H1 (cell line): ENCODE measurements at places on chromosomes 1 and 21.

GRCh38 chr1:112956544-112957132, 642 bp upstream of the SLC16A1 start:
- DNase-seq, result no peak

- no peak for DNase-seq
Observed at GRCh38 chr1:9646037-9646436, 5.5 kb upstream of the PIK3CD start.

DNA sequence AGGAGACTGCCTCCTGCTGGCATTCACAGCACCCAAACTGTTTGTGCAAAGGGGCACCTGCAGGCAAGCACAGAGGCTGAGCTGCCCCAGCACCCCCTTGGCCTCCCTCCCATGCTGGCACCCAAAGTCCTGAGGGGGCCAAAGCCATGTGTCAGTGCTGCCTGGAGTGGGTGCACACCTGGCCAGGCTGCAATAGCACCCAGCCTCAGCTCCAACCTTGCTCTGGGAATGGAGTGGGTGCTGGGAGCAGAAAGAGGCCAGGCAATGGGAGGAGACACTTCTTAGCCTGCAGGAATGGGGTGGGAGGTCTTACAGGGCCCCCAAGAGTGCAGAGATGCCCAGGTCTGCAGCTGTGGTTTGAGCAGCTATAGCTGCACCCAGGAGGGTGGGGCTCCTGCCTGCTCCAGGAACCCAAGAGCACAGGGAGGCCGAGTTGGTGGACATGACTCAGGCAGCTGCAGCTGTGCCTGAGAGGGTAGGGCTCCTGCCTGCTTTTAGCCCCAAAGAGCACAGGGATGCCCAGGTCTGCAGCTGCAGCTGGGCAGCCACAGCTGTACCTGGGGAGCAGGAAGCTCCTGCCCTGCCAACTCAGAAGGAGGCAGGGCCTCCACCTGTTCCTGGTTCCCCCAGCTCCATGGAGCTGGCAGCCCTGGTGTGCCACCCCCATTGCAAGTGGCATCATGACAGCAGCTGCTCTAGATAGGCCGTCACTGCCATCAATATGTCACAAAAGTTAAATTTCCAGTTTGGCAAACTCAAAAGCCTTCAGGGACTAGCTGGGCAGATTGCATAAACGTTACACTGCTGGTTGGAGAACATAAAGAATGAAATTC, 5.3 kb upstream of the CHD1L start:
- DNase-seq, result no peak

DNA sequence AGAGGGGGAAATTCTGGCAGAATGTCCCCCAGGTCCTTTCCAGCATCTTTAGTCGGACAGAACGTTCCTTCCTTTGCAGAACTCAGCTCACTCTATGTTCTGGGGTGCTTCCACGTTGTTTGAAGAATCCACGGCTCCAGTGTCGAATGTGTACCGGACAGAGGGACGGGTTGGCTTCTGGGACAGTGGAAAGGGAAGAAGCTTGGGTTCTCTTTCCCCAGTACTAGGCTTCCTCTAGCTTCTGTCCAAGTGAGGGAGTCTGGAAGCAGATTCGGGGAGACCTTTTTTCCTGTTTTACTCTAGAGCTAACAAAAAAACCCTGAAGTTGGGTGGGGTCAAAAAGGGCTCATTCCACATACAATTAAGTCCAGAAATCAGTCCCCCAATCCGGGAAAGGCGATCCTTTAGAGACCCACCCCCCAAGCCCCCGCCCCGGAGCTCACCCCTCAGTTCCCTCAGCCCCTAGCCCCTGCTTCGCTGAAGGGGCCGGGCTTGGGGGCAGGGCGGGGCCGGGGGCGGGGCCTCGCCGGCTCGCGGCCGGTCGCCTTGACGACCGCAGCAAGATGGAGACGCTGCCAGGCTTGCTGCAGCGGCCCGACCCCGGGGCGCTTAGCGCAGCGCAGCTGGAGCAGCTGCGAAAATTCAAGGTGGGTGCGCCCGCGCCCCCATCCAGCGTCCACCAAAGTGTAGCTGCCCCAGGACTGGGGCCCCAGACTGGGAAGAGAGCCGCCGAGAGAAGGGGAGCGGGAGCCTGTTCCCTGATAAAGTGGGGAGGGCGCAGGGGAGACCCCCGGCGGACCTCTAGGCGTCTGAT, at the start of gene RIIAD1:
Gene RIIAD1 (plus strand): TSS at position 549 of the 814 bp plus-strand sequence. CDS start 15 bp downstream, at position 564.
- no peak for DNase-seq

DNA sequence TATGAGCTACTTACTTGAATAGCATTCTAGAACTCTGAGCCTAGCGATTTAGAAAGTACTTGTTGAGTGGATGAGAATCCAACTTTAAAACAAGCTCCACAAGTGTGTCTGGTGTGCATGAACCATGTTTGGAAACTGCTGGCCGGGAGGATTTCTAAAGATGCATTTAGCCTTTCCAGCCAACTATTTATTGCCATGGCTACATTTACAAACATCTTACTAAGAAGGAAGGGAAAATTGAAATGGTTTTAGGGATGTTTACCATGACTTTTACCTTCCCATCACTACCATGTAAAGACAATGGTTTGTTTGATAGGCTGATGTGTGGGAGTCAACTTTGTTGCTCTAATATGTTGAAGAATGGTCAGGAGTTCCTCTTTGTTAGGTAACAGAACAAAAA, 37.7 kb upstream of the ARHGAP29 start:
- no peak for DNase-seq

GRCh38 chr1:59013276-59013927, 229.6 kb upstream of the JUN start:
- peak; percentile 52 for DNase-seq

DNA sequence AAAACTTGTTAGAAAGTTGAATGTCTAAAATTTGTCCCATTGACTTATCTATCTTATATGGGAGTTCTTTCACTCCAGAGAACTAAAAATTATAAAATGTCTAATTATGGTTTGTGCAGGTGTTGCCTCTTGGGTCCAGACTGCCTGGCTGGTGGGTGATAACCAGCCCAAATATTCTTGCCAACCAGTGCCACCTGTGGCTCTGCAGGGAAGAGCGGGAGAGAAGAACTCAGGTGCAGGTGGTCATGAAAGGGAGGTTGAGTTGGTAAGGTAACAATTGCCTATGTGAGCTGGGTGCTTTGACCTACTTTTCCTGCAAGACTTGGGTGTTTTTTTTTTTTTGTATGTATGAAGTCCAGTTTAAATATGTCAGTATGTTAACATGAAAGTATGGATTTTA, 10.2 kb downstream of the RPS6KC1 start:
- no peak for DNase-seq

DNA sequence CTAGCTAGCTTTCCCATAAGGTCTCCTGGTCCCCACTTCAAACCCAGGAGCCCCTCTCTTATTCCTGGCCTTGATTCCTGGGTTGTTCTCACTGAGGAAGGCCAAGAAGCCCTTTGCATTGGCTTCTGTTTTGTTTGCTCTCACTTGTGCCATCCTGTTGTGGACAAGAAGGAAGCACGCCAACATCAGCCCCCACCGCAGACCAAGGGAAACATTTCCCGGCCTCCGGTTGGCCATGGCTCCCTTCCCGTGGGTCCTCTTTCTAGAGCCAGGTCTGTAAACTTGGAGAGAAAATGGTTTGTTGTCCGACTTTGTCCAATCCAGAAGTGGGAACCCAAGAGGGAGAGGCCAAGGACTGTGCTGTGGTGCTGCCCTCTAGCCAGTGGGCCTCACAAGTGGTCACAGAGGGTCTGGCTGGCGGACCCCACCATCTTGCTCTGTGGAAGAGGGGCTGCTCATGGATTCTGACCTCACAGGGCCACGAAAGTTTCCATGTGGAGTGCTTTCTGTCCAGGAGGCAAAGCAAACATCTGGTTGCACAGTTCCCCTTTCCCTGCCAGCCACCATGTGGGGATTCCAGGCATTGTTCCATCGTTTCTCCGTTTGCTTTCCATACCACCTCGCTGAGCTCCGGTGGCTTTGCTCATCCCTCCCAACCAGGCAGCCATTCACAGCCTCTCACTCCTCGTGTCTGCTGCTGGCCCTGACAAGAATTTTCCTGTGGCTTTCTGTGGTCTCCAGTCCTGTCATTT, 18.9 kb upstream of the TENT5C start:
- no peak for DNase-seq

GRCh38 chr1:244344001-244344400, 107.7 kb downstream of the ADSS2 start:
- DNase-seq, result no peak

- no peak for DNase-seq
Observed at GRCh38 chr21:32770871-32771523, 558 bp downstream of the PAXBP1 start.

- DNase-seq, result no peak
Observed at GRCh38 chr1:214317734-214318133, 36.8 kb downstream of the SMYD2 start.

DNA sequence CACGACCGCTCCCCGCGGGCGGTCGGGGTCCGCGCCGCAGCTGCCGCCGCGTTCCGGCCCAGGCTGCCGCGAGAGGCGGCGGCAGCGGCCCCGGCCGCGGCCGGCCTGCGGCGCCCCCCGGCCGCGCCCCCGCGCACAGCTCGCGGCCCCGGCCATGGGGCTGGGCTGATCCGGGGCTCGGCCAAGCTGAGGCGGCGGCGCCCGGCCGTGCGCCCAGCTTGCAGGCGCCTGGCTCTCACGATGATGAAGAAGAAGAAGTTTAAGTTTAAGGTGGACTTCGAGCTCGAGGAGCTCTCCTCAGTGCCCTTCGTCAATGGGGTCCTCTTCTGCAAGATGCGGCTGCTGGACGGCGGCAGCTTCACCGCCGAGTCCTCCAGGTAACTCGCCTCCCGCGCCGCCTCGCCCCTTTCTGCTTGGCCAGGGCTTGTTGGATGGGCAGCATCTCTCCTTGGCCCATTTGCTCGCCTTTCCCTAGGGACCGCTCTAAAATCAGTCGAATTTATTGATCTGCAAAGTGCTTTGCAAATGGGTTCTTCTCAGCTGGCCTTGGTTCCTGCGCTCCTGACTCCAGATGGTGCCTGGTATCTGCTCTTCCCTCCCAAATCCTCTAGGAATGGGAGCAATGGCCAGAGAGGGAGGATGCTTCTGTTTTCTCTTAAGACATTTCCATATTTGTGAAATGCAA, 431 bp downstream of the EEIG2 start:
- DNase-seq, result no peak

DNA sequence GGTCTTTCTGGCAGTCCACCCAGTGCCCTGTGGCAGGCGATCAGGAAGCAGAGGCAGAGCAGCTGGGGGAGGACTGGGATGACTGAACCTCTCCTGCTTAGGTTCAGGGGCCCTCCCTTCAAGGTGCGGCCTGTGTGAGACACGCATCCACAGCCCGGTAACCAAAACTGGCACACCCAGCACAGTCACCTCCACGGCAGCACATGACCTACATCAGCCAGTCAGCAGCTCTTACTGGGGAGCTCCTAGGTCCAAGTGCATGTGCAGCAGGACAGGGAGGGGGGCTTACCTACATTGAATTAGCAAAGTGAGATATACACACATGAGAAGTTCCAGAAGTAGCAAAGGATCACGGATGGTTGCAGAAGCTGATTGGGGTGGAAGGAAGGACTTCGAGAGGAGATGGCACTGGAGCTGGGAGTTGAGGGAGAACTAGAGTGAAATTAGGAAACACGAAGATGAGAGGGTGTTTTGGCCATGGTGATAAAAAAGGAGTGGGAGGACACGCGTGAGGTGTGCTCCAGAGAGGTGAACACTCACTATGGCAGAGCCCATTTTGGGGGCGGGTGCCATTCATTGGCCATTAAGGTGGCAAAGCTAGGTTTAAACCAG, 51.4 kb upstream of the IRF2BP2 start:
- no peak for DNase-seq

DNA sequence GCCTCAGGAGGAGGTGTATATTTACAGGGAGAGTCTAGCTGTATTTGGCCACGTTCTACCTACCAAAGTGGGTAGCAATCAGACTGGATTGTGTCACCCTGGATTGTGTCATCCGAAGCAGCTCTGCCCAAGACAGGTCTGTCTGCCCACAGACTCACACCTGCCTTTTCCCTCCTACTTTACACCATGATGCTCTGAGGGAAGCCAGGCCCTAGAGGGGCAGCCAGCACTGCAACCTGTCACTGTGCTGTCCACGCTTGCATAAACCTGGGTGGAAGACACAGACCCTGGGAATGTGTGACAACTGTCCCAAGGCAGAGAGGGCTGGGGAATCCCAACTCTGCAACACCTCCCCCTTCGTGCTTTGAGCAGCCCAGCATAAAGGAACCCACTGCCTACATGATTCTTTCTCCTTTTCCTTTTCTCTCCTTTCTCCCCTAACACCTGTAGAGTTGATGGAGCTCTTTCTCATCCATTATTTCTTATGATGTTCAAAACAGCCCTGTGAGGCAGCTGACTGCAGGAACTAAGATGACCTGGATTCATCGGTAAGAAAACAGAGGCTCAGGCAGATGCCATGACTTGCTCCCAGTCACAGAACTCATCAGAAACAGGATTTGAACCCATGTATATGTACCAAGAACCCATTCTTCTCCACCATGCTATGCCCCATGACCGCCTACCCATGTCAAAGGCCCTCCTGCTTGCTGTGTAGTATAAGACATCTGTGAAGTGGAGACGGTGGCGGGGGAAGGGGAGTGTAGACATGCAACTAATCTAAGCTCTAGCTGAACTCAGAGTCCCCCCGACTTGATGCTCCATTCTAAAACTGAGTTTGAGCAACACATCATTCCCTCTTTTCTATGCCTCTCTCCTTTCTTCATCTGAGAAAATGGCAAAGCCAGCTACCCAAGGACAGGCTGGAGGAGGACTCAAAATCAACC, 55.9 kb downstream of the ITPKB start:
- DNase-seq, result no peak

DNA sequence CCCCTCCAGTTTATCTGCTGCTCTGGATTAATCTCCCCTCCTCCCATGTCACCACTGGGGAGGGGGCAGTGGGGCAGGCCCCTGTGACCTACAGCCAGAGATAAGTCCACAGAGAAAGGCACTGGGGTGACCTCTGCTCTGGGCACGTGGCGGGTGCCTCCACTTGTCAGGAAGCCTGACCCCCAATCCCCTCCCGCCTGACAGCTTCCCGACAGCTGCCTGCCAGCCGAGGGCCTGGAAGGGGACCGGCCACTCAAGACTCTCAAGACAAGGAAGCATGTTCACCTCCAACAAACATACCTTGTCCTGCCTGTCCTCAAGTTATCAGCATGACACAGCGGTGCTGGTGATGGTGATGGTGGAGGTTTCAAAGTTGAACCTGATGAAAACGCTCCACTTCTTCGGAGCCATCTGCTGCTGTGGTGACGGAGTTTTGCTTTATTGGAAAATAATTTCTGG, 3.2 kb upstream of the FAAP20 start:
- DNase-seq, result no peak

- no peak for DNase-seq
Observed at GRCh38 chr1:21397813-21398188, 42.1 kb upstream of the NBPF3 start.

GRCh38 chr1:226635456-226635941, 86.9 kb downstream of the STUM start:
- DNase-seq, result no peak

GRCh38 chr1:245124644-245125043, 30.1 kb upstream of the KIF26B start:
- no peak for DNase-seq
